ENCODE measurements at places on chromosomes 12 and 14.
A peak's percentile ranks its signal among the peaks of the same experiment; 100 is the strongest.

- no peak for DNase-seq
Observed at GRCh38 chr12:85568395-85569103, 267.7 kb downstream of the RASSF9 start.

GRCh38 chr14:59020382-59020781 is 168.1 kb upstream of the DAAM1 start:
- peak; percentile 66 for DNase-seq

- DNase-seq = no peak
Observed at GRCh38 chr12:124004233-124004875, 31.3 kb downstream of the ZNF664 start.

DNA sequence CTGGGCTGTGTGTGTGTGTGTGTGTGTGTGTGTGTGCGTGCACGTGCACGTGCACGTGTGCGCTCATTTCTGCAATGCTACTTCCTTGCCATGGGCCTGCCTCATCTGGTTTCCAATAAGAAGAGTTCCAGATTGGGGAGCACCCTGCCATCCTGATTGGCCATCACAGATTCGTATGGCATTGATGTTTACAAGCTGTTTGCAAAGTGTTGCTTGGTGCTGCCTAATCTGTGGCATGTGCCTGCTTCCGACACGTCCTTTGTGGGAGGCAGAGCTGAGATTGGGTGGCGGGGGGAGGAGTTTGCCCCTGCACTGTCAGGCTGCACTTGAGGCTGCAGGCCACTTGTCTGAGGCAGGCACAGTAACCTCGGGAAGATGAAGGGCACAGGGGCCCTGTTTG is 39.2 kb downstream of the SAMD4A start:
- peak; percentile 69 for DNase-seq

Measured in GM23248 (cell line).